ENCODE measurements at places on chromosomes 7 and 10.

DNA sequence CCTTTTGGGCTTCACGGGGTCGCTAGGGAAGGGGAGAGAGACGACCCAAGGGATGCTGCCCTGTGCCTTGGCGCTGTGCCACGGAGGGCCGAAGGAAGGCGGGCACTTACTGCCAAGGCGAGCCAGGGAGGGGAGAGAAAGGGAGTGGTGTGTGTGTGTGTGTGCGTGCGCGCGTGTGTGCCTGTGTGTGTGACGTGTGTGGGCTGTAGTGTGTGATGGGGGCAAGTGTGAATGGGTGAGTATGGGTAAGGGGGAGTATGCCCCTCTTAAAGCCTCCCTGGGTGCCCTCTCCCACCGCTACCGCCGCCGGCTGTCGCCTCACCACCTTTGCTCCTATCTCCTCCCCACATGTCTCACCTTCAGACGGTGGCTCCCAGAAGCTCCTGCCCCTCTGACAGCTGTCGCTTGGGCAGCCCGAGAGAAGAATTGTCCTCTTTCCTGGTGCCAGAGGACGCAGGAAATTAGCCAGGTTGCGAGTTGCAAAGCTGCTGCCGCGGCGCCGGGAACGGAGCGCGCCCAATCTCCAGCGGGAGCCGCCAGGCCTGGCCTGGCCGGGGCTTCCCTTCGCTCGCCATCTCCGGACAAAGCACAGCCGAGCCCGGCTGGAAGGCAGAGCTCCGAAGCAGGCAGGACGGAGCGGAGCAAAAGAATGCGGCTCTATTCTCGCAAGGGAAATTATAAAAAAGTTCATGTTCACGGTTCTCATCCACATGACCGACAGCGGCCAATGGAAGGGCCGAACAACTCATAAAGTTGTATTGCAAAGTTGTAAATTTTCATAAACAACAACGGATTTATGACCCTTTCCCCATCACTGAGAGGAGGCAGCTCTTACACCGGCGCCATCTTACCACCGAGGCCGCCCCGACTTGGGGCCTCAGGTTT is at the start of gene HOXA3:
TSS of gene HOXA3 (minus strand) at position 653 of the 885 bp plus-strand sequence. CDS start 41,943 bp downstream, outside the sequence.
- ATAC-seq, result no peak

DNA sequence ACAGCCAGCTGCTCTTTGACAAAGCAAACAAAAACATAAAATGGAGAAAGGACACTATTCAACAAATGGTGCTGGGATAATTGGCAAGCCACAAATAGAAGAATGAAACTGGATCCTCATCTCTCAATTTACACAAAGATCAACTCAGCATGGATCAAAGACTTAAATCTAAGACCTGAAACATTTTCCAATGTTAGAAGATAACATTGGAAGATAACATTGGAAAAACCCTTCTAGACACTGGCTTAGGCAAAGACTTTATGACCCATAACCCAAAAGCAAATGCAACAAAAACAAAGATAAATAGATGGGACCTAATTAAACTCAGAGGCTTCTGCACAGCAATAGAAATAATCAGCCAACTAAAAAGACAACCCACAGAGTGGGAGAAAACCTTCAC is 425.7 kb upstream of the SEMA3D start:
- no peak for ATAC-seq

GRCh38 chr7:141550386-141551093 is 670 bp upstream of the AGK start:
- peak; percentile 23 for ATAC-seq

DNA sequence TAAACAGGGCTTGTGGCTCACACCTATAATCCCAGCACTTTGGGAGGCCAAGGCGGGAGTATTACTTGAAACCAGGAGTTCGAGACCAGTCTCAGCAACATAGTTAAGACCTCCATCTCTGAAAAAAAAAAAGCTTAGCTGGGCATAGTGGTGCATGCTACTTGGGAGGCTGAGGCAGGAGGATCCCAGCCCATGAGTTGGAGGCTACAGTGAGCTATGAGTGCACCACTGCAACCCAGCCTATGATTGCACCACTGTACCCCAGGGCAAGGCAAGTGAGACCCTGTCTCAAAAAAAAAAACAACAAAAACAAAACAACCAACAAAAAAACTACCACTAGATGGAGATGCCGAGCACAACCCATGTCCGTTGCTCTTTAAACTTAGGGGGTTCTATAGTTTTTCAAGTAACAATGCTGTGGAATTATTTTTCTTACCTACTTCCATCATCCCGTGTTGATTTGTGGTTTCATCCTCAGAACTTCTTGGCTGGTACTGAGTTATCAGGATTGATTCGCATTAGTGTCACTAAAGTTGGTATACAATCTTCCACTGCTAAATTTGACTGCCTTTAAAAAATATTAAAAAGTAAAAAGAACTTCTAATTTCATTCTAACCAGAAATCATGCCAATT is 12.2 kb upstream of the REPIN1 start:
- ATAC-seq, result no peak

Measured in esophagus mucosa (tissue), 1 donor.